Stimulated activated CD4-positive, alpha-beta T cell treated with anti-CD3 and anti-CD28 coated beads, Interleukin-12 subunit alpha, Interleukin-12 subunit beta, amount 100 ng/mL, for 48 hours (primary cell): ENCODE measurements at places on chromosomes 7 and 10.

- no peak for DNase-seq
Observed at GRCh38 chr10:6211341-6211670, 8.6 kb downstream of the PFKFB3 start.

- DNase-seq = no peak
Observed at GRCh38 chr7:43674559-43675436, 54.5 kb downstream of the COA1 start.

DNA sequence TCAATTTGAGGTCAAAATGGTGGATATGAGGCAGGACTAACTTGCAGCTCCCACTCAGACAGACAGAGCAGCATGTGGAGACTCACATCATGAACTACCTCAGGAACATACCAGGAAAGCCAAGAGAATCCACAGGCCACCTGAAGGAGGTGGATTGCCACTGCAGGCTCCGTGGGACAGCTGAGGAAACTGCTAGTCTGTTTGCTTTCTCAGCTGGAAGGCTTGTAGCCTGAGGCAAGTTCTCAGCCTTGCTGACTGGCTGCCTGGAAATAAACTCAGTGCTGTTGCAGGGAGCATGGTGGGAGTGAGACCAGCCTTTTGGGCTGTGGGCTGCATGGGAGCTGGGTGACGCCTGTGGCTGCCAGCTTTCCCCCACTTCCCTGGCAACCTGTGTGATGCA lies 202.9 kb downstream of the ZNF248 start:
- no peak for DNase-seq

DNA sequence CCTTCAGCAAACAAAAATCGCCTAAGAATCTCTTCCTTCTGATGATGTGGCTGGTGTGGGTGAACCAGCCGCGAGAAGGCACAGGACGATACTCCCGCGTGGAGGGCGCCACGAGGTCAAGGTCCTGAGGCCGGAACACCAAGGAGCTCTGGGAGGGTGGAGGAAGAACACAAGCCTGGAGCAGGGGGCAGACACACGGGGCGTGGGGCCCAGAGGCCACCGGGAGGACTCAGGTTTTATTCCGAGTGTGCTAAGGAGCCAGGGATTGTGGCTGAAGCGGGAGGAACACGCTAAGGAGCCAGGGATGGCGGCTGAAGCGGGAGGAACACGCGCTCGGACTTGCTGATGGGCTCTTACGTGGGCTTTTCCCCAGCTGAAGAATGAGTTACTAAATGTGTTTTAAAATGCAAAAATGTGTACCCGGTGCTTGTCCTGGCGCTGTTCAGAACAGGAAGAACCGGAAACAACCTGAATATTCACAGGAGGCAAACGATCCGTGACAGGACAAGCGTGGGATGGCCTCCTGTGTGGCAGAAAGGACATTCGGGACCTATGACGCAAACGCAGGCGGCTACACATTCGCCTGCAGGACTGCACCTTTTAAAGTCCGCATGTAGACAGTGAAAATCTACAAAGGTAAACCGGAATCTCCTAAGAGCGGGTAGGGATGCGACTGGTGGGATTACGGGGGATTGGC lies 64.0 kb downstream of the MAD1L1 start:
- DNase-seq = no peak

GRCh38 chr7:27405780-27406179 lies 163.2 kb downstream of the EVX1 start:
- DNase-seq = no peak

- DNase-seq = no peak
Observed at GRCh38 chr10:51743146-51743545, 43.8 kb upstream of the CSTF2T start.

- DNase-seq = no peak
Observed at GRCh38 chr7:77239471-77239870, 39.9 kb upstream of the FGL2 start.

DNA sequence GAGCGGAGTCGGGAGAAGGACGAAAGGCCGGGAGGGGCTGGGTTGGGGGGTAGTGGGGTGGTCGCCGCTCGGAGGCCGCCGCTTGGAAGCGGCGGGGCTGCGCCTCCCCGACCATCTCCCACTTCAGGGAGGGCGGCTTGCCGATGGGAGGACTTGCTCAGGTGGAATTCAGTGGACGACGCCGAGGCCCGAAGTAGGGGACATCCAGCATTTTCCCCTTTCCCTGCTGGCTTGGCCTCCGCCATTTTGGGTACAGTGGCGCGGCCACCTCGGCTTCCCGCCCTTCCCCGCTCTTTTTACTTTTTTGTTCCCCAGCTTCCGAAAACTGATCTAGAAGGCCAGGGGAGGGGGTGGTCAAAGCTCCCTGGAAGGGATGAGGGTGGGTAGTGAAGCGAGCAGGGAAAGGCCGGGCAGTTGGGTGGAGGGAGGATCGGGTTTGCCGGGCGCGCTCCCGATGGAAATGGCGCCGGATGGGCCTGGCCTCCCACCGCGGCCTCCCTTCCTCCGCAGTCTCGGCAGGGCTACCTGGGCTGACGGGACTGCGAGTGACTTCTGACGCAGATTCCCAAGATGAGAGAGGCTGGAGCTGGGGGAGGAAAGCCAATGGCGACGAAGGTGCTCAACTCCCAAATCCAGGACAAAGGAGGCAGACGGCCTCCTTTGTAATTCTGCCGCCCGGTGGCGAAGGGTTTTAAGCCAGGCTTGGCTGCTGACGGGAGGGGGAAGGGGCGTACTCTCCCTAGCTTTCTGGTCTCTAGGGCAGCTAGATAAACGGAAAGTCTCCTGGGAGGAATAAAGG lies at the start of gene PBLD:
PBLD (minus strand) TSS at position 670 of the 799 bp plus-strand sequence. CDS start 26,084 bp downstream, outside the sequence.
- peak; percentile 39 for DNase-seq

GRCh38 chr7:120915314-120916105 lies 35.1 kb upstream of the ING3 start:
- no peak for DNase-seq

GRCh38 chr10:50384898-50385297 lies 133.6 kb upstream of the ASAH2 start:
- DNase-seq = no peak

DNA sequence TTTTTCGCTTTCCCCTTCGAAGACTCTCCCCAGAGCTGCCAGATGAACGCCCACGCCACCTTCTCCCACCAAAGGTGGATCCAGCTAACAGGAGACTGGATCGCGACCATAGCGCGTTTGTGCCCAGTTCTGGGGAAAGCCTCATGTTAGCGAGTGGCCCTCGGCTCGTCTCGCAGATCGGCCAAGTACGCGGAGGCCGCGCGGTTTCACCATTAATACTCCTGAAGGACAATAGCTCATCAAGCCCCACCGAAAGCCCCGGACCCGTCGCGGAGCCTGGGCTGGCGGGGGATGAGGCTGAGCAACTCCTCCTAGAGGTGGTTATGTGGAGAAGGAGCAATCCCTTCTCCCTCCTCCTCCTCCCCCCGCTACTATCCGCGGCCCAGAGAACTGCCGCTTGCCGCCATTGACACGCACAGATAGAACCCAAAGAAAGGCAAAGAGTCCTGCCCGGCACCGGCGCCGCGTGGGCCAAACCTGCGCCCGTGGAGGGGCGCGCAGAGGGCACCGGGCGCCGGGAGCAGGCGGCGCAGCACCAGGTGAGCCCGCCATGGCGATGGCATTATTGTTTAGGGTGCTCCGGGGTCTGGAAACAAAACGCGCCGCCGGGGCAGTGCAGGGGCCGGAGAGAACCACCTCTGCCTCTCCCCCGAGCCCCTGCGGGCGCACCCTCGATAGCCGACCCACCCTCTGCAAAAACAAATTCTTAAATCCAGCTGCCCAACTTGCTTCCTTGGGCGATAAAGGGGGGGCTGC lies at the start of gene MACROH2A2:
MACROH2A2 (plus strand) TSS at position 385 of the 756 bp plus-strand sequence. CDS start 22,813 bp downstream, outside the sequence.
- DNase-seq = peak; percentile 18

- no peak for DNase-seq
Observed at GRCh38 chr7:37912756-37913155, 3.9 kb downstream of the SFRP4 start.

GRCh38 chr10:68154211-68154497 lies 44.9 kb downstream of the MYPN start:
- no peak for DNase-seq

DNA sequence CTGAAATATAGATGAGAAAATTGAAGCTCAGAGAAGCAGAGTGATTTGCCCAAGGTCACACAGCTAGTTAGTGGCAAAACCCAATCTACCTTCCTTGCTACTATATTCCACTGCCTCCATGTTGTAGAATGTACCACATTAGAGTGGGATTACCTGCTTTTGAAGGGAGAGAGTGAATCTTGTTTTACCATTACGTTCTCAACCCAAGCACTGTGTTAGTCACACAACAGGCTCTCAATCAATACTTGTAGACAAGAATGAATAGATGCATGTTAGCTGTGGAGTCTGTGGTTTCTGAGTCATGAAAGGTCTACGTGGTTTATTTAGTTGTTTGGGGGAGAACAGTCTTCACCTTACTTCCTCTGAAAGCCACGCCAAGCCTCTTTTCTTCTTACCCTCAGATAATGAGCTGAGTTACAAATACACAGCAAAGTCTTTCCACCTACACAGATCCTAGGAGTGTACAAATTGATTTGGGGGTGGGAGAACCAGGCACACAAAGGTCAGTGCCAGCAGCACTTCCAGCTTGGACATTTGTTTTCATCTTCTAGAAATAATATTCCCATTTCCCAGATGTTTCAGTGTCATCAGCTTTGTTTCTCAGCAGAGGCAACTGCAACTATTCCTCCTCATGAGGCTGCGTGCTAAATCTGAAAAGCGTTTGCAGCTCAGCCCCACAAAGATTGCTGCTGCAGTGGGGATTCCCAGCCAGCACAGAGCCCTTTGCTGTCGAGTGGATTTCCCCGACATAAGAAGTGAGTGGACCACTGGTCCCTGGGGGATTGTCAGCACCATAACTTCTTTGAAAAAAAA lies 71.5 kb upstream of the ADO start:
- no peak for DNase-seq

GRCh38 chr7:80640846-80641245 lies 2.4 kb downstream of the CD36 start:
- DNase-seq = no peak

GRCh38 chr7:42645906-42646305 lies 266.0 kb downstream of the C7orf25 start:
- no peak for DNase-seq

DNA sequence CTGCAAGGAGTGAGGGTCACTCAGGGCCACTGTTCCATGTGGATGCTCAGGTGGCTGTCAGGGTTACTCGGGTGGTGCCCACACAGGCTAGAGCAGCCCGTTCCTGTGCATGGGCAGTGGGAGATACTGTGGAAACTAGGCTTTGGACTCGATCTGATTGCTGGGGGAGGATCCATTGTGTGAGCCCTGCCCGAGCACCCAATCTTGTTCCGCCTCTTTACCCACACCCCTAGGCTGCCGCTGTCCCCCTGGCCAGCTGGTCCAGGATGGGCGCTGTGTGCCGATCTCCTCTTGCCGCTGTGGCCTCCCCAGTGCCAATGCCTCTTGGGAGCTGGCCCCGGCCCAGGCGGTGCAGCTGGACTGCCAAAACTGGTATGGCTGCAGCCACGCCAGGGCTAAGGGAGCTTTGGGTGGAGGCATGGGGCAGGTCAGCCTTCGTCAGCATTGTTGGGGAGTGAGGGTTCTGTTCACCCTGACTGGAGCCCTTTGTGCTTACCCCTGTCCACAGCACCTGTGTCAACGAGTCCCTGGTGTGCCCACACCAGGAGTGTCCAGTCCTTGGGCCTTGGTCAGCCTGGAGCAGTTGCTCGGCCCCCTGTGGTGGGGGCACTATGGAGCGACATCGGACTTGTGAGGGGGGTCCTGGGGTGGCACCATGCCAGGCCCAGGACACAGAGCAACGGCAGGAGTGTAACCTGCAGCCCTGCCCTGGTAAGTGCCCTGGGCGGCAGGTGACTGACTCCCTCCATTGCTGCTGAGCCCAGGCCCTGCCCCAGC lies 12.4 kb upstream of the ZNF862 start:
- DNase-seq = no peak

- no peak for DNase-seq
Observed at GRCh38 chr10:69096045-69096444, 8.1 kb downstream of the SRGN start.

GRCh38 chr10:66586073-66586472 lies 339.8 kb upstream of the LRRTM3 start:
- no peak for DNase-seq

DNA sequence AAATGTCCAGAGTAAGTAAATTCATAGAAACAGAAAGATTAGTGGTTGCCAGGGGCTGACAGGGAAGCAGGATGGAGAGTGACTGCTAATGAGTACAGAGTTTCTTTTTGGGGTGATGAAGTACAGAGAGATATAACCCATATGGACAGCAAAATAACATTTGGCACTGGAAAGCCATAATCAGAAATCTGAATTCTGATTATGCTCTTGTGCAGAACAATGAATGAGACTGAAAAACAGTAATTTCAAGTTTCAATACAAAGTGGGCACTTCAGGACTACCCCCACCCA lies 4.5 kb downstream of the RHEB start:
- DNase-seq = no peak

DNA sequence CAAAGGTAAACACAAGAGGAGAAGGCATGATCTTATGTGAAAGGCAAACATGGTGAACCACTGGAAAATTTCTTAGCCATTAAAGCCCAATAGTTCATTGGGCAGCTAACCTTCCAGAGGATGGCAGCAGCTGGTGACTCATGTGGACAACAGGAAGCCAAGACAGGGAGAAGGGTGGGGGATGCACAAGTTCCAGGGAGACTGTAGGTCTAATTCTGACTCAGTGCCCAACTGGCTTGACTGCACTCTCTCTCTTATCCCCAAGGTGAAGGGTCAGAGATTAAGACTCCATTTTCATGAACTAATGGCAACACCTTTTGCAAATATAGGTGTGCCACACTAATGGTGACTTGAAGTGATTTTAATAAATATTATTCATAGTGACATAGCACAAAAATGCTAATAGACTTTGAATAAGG lies 47.9 kb upstream of the SLC35B4 start:
- no peak for DNase-seq

- DNase-seq = no peak
Observed at GRCh38 chr7:50393547-50394252, 56.5 kb downstream of the FIGNL1 start.

GRCh38 chr7:5779141-5779540 lies 2.3 kb downstream of the RNF216 start:
- DNase-seq = no peak

- no peak for DNase-seq
Observed at GRCh38 chr10:1573981-1574380, 163.3 kb downstream of the ADARB2 start.

DNA sequence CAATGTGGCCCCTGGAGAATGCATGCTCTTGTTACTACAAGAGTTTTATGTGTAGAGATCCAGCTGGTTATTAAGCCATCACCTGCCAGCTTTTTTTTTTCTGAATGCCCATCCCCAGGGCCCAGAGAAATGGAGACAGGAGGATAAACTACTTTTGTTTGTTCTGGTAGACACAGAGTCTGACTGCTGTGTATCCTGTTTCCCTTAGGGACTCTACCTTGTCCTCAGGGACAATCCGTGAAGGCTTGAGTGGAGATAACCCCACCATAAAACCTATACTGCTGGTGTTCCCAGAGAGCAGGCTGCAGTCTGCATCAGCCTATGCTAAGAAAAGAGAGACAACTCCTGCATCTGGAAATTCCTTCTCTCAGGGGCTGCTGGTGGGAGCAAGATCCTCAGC lies at the start of gene OR2A5:
OR2A5 (plus strand) TSS at position 301 of the 400 bp plus-strand sequence. CDS start 1,454 bp downstream, outside the sequence.
- no peak for DNase-seq

DNA sequence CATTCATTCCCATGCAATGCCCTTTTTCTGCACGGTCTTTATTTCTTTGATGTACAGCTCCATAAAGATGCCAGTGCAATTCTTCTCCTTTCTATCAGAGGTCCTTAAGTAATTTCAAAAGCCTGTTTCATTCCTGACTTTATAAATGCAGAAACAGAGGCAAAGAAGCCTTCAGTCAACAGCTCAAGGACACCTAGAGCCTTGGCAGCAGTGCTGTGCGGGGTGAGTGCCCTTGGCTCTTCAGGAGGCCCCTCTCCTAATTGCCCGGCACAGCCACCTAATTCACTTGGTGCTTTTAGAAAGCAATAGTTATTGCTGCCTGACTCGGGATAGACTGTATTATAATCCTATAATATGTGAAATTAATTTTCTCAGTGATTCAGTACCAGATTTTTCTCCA lies 169.6 kb upstream of the KLF6 start:
- DNase-seq = no peak
